ENCODE measurements at places on chromosomes 5 and 9. TPM values are rescaled to one million over a fixed set of nuclear protein-coding genes. Genes with fewer than 3 reads are reported as not detected.
A peak's percentile ranks its signal among the peaks of the same experiment; 100 is the strongest.

DNA sequence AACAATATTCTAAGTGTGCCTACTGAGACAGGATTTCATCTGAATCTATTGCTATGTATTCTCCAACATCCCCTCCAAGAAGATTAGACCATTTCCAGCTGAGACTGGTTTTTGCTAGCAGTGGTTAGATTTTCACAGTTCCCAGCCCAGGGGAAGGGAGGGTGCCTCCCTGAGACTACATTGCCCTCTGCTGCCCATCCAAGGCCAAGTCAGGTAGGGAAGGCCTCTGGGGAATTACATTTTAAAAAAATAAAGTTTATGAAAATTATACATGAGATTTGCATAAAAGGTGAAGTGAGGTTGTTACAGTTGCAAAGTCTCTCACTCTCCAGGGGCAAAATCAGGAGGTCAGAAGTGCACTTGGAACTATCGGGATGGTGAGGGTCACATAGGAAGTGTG is 28.0 kb upstream of the SYK start:
- no peak for DNase-seq

DNA sequence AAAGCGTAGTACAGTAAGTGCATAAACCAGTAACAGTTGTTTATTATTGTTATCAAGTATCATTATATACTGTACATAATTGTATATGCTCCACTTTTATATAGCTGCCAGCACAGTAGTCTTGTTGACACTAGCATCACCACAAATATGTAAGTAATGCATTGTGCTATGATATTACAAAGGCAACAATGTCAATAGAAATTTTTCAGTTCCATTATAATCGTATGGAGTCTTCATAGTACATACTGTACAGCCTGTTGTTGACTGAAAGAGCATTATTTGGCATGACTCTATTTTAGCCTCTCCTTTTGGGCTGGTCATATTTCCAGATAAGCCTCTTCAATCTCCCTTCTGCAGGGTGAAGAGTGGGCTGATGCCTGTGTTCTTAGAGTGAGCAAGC is 40.4 kb downstream of the CFAP95 start:
- DNase-seq = no peak

DNA sequence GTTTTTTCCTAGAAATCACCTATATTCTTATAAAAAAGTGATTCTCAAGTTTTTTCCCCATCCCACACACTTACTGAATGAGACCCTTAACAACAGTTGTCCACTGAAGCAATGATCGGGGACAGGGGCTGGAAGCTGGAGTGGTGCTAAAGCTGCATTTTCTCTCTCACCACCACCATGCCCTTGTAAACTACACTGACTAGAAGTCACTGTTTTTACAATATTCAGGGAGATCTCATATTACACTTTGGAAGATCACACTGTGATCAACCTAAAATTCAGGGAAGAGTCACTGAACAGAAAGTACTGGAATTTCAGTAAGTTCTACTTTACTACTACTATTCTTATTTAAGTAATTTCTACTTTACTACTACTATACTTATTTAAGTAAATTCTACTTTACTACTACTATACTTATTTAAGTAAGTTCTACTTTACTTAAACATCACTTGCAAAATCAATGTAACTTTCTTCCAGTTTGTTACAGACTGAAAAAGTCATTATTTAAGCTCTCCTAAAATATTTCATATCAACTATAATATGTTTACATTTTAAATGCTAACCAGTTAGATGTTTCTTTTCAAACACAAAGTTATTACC is 164.3 kb downstream of the AGTPBP1 start:
- DNase-seq = peak; percentile 21

DNA sequence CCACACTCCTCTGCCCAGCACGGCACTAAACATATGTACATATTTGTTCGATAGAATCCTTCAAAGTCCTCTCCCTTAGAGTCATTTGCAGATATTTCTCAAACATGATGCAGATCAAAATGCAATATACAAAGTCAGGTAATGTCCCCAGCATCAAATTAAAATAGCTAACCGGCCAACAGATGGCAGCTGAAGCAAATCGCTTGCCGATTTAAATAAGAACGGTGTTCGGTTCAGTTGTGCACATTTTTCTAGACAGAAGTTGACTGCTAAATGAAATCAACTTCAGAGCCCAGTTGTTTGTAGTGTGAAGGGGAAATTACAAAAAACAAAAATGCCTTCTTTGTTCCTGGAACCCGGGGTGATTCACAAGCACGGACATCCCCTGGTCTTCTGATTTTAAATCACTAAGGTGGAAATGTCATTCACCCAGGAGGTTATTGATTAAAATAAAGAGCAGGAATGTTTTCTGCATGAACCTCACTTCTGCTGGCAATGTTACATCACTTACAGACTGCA is 219.2 kb downstream of the EBF1 start:
- DNase-seq = peak; percentile 31

GRCh38 chr5:88287846-88288527 is 19.3 kb upstream of the TMEM161B start:
- no peak for DNase-seq

GRCh38 chr9:134252084-134252830 is 74.0 kb upstream of the RXRA start:
- no peak for DNase-seq

- DNase-seq = no peak
These were observed 153.2 kb downstream of the MELK start for GRCh38 chr9:36725777-36726356.

DNA sequence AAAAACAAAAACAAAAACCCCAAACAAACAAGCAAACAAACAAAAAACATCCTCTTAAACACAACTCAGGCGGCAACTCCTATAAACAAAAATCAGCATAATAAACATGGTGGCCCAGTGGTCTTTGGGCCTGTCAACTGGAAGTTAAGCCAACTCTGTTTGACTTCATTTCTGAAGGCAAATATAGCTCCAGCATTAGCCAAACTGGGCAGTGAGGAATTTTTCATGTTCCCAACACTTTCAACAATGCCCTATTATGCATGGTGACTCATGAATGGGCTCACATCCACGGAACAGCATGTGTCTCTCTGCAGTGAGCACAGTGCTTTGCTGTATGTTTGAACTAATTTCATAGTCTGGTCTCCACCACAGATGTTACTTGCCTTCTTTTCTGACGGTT is 143.9 kb upstream of the STC2 start:
- DNase-seq = peak; percentile 98

- DNase-seq = no peak
These were observed 11.1 kb upstream of the CDC42SE2 start for GRCh38 chr5:131252824-131253171.

GRCh38 chr5:159071382-159071781 is 28.3 kb downstream of the EBF1 start:
- no peak for DNase-seq

GRCh38 chr9:91817493-91818224 is 132.4 kb downstream of the ROR2 start:
- DNase-seq = peak; percentile 100

- peak; percentile 50 for DNase-seq
These were observed 36.0 kb upstream of the FBN2 start for GRCh38 chr5:128574041-128574440.

DNA sequence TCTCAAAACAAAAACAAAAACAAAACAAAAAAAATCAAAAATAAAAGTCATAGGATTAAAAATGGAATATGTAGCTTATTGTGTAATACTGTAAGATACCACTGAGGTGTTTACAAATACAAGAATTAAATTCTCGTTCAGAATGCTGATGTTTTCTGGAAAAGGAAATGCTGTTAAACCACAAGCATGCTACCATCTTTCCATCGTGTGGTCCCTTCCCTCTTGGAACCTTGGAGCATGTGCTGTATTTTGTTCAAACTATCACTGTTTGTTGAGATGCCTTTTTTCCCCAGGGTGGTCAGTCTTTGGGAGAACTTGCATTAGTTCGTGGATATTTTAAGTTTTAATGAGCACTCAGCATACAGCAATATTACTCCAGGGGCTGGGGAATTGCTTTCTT is 39.7 kb downstream of the SUB1 start:
- no peak for DNase-seq

DNA sequence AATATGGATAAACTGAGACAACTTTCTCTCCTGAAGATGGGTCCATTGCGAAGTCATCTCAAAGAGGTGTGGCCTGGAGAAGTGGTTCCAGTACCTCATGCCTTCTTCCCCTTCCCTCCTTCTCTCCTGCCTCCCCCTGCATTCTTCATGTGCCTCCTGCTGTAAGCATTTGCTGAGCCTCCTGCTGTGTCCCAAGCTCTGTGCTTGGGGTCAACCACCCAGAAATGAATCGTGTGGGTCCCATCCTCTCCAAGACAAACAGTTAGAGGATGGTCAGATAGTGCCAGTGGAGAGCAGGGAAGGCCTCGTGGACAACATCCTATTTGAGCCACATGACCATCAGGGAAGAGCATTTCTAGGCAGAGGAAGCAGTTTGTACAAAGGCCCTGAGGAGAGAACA is 53.5 kb downstream of the KCNIP1 start:
- DNase-seq = no peak

GRCh38 chr5:117463881-117464570 is 889.4 kb upstream of the SEMA6A start:
- DNase-seq = no peak

DNA sequence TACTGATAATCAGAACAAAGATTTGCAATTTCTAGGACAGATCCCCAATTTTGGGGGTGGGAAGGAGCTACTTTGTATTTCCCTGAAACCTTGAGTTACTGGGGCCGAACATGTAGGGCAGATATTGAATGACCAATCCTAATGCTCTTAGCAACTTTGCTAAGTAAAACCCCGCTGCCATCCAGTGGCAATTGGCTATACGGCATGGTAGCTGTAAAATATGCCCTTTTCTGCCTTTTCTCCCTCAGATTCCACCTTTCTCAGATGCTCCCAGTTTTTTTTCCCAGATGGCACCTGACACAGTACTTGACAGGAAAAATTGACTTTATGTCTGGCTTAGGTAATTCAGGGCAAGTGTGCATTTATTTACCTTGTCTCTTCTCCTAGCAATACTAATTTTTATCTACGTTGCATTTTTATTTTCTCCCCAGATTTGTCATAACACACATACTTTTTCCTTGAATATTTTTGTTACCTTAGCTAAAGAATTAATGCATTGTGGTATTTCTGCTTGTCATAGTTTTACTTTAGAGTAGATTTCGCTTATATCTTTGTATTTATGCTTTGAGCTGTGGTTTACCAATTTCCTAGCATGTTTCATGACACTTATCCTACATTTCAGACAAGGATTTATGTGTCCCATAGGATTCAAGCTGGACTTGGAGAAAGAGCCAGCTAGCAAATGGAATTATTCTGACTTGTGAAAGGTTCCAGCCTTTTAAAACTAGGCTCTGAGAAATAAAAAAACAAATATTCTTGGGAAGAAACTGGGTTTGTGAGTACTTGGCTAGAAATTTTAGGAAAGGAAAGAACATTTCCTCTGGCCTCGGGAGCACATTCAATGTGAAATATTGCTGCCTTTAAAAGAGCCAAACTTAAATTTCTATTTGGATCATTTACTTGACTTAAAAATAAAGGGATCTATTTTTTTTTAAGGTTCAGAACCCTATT is 37.4 kb downstream of the PIK3R1 start:
- DNase-seq = peak; percentile 85

DNA sequence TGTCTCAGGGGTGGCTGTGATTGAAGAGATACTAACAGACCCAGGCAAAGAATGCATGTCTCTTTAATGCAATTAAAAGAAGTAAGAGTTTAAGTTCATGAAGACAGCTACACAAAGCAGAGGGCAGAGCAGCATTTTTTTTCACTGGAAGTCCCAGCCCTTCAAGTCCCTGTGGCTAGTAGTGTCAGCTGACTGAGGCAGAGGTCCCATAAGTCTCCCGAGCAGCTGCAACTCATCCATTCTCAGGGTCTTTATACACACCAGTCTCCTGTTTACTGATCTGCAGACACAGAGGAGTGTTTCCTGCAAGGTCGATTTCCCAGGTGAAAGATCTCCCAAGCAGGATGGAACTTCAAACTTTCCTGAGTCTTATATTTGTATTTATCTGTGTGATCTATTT is 169.4 kb upstream of the GLRA1 start:
- no peak for DNase-seq

GRCh38 chr9:13173553-13173952 is 105.9 kb downstream of the MPDZ start:
- no peak for DNase-seq

- DNase-seq = no peak
These were observed 284.5 kb upstream of the VLDLR start for GRCh38 chr9:2337131-2337530.

GRCh38 chr5:172493002-172493401 is 38.7 kb upstream of the SH3PXD2B start:
- no peak for DNase-seq

DNA sequence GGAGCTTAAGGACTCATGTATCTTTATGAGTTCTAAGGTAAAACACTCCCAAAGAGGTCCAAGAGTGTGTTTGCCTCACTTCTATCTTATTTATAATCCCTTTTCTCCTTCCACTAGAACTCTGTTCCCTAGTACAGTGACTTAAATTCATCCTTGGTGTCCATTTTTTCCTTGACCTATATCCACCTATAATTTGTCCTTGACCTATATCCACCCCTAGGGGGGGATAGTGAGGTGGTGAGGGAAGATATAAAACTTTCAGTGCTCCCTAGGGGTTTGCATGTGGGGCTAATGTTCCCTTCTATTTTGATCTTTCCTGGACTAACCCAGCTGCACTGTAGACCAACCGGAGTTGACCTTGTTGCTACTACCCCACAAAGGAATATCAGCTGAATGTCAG is 83.5 kb upstream of the GNAQ start:
- DNase-seq = no peak

- no peak for DNase-seq
These were observed 188.2 kb downstream of the TRIO start for GRCh38 chr5:14331386-14331781.

DNA sequence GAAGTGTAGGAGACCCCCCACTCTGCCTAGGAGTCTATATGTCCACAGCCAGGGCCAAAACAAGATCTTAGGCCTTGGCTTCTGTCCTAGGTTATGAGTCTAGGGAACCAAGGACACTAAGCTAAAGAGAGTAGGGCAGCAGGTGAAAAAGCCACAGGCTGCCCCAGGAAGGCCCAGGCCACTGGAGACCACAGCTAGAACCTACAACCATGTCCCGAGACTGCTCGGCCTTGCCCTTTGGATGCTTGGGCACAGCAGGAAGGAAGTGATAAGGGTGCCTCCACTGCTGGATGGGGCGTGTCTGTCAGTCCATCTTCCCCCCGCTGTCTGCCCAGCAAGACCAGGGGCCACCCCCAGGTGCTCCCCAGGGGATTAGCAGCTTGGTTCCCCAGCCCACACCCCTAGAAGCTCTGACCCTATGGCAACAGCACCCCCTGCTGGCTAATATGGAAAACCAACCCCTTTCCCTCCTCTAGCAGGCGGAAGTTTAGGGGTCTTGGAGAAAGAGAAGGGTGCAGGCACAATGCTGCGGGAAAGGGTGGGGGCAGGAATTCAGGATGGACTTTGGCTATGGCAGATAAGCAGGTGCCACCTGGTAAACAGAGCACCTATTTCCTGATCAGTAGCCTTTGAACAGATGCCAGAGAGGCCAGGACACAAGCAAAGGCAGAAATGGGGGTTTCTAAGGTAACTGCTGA is 10.5 kb upstream of the IRF1 start:
- DNase-seq = peak; percentile 68

- no peak for DNase-seq
These were observed 79.8 kb upstream of the MELK start for GRCh38 chr9:36492865-36493264.

Gene PCDHGB5
- total RNA-seq = 17.5 TPM

Gene SMIM15
- total RNA-seq = 42.4 TPM

Gene LECT2
- total RNA-seq = not detected

Gene NRG2
- total RNA-seq = 0.51 TPM

Gene SLC36A3
- total RNA-seq = not detected

Gene SPATA9
- 0.51 TPM for total RNA-seq

Gene TAS2R1
- not detected for total RNA-seq

Gene OR1Q1
- not detected for total RNA-seq

Gene PCDHB6
- total RNA-seq = 0.26 TPM

Gene COMMD10
- 35.8 TPM for total RNA-seq

Gene CCNJL
- total RNA-seq = not detected

Gene PTTG1
- 17.5 TPM for total RNA-seq

Gene TAF11L8
- not detected for total RNA-seq

Gene ELOVL7
- total RNA-seq = under 0.01 TPM

Measured in fibroblast of lung (primary cell).